T-helper 17 cell (primary cell): ENCODE measurements at places on chromosomes 5 and 9. TPM values are rescaled to one million over a fixed set of nuclear protein-coding genes. Genes with fewer than 3 reads are reported as not detected.

SLC36A2 gene
- total RNA-seq, result not detected

LHX3 gene
- 0.18 TPM for total RNA-seq

CDH12 gene
- total RNA-seq, result not detected

LRRC70 gene
- 6.1 TPM for total RNA-seq

SPATA31D4 gene
- total RNA-seq, result not detected

PCDHA1 gene
- total RNA-seq, result not detected

FOXD4L4 gene
- not detected for total RNA-seq

LECT2 gene
- not detected for total RNA-seq

CDC20B gene
- not detected for total RNA-seq

NXNL2 gene
- not detected for total RNA-seq

CYLC2 gene
- not detected for total RNA-seq

TTC23L gene
- total RNA-seq, result 0.96 TPM

PHF24 gene
- not detected for total RNA-seq

NR2F1 gene
- total RNA-seq, result not detected

TMED9 gene
- 63.3 TPM for total RNA-seq

ERAP2 gene
- total RNA-seq, result 65.6 TPM

GFRA3 gene
- not detected for total RNA-seq

SGCD gene
- not detected for total RNA-seq

SPOCK1 gene
- total RNA-seq, result not detected

SLC45A2 gene
- not detected for total RNA-seq

ARID3C gene
- total RNA-seq, result 0.27 TPM

SAXO1 gene
- total RNA-seq, result not detected

ZMYND19 gene
- 12.1 TPM for total RNA-seq
